ENCODE measurements at places on chromosomes 11 and 22.
A peak's percentile ranks its signal among the peaks of the same experiment; 100 is the strongest.

DNA sequence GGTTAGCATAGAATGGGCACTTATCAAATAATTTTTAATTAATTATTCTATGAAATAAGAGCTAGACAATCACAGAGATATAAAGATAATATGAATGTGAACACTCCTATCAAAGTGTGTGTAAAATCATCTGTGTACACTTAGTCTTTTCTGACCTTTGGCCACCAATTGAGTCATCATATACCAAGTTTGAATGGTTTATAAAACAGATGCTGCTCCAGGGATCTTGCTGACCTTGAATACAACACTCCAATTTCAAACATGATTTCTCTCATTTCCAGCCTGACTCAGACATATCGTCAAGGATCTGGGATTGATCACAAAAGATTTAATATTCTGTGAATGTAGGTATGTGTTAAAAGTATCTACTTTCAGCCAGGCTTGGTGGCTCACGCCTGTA is 2.9 kb upstream of the OR51V1 start:
- no peak for DNase-seq

GRCh38 chr11:44615913-44616791 is 50.7 kb downstream of the CD82 start:
- DNase-seq = no peak

DNA sequence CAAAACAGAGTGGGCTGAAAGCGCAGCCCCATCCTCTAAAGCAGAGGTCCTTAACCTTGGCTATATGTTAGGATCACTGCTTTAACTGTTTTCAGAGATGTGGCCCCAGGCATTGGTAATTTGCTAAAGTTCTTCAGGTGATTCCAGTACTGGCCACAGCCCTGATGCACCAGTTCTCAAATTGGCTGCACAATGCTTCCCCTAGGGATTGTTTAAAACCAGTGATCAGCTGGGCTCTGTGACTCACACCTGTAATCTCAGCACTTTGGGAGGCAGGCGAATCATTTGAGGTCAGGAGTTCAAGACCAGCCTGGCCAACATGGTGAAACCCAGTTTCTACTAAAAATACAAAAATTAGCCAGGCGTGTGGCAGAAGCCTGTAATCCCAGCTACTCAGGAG is 8.4 kb upstream of the IRAG1 start:
- no peak for DNase-seq

- no peak for DNase-seq
These were observed 65.4 kb upstream of the CRTAM start for GRCh38 chr11:122772945-122773344.

GRCh38 chr22:39475337-39475736 is 18.5 kb downstream of the MGAT3 start:
- DNase-seq = no peak

- DNase-seq = no peak
These were observed 179.3 kb upstream of the RAG2 start for GRCh38 chr11:36777311-36777710.

DNA sequence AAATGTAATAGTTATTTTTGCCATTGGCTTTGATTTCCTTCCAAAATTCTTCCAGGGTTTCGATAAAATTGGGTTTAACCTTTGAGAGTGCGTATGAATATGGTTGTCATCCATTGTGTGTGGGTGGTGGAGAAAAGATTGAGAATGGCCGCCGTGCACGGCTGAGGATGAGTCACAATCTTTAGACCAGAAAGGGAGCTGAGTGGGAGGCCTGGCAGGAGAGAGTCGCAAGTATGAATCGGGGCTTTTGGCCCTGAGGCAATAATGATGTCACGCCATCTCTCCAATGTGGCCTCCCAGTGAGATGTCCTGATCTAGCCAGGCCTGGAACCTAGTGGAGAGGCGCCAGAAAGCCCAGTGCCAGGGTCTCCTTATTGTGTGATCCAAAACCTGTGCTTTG is 33.1 kb upstream of the SMPD1 start:
- no peak for DNase-seq

DNA sequence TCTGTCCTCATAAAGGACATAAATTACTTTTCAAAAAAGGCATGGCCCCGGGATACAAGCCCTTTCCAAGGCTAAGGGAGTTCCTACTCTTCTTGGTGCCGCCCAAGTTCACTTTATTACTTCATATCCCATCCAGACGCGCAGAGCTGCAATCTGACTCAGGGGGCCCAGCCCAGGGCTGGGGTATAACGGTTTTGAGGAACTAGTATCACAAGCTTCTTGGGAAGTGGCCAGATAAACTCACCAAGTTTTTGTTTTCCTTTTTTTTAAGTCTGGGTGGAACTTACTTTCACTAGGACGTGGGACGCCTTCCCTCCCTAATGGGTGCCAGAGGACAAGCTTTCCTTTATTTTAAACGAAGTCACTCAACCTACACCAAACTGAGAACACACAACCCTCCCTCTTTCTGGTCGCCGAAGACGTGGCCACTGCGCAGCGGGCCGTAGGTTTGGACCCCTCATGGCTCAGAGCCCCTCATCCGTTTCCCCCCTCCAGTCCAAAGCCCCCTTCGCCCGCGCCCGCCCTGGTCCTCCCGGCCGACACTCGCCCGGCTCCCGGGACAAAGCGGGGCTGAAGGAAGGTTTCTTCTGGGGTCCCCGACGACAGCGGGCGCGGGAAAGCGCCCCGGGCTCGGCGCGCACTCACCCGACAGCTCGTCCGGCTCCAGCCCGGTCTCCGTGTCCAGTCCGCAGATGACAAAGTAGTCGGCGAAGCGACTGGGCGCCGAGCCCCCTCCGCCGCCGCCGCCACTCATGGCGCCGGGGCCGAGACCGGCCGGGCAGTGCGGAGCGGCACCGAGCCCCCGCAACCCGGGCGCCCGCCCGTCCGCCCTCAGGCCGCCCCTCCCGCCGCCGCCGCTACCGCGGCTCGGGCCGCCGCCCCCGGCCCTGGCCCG is 587 bp downstream of the DENND5A start:
- DNase-seq = peak; percentile 82

Data from right lung (tissue), 10 donors.